ENCODE measurements at places on chromosomes 6 and 20.
A peak's percentile ranks its signal among the peaks of the same experiment; 100 is the strongest.

GRCh38 chr20:10777710-10778109, 103.9 kb upstream of the JAG1 start:
- DNase-seq, result no peak

GRCh38 chr20:50727792-50728485, 3.4 kb upstream of the PARD6B start:
- DNase-seq, result no peak

- DNase-seq, result no peak
Measured at GRCh38 chr6:41625442-41625841, 12.8 kb upstream of the MDFI start.

GRCh38 chr6:47603995-47604394, 94.4 kb upstream of the ADGRF4 start:
- no peak for DNase-seq

DNA sequence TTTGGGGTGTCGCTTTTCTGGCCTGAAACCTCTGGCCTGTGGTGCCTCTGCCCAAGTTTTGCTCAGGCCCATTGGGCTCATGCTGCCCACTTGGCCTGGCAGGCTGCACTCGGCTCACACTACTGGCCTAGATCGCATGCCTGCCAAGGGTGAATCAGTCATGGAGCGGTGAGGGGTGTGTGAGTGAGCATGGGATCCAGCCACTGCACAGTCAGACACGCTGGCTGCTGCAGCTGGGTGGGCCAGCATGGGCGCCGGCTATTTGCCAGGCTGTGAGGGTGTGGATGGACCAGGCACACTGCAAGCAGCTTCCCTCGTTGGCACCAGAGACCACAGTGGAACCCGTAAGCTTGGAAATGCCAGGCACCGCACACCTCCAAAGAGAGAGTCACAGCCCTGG, 145.4 kb upstream of the CNR1 start:
- DNase-seq, result no peak

DNA sequence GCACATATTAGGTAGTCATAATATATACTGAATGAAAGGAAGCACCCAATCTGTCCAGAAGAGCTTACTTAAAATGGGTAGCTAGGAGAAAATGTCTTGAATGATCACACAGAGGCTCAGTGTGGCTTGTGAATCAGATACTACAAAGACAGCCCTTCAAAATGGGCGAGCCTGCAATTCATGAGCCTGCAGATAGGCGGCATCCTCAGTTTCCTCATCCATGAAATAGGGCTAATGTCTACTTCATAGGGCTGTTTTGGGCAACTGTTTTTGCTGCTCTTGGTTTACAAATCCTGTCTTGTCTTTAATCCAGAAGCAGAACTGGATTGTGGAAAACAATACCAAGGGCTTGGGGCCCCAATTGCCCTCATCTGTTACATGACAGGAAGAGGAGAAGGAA, 129.3 kb upstream of the KCNK16 start:
- DNase-seq, result no peak

- no peak for DNase-seq
Measured at GRCh38 chr20:46220455-46221207, 87.7 kb downstream of the CDH22 start.

GRCh38 chr20:62762801-62763368, 33.4 kb upstream of the MRGBP start:
- no peak for DNase-seq

- DNase-seq, result no peak
Measured at GRCh38 chr6:2448826-2449571, 203.6 kb upstream of the GMDS start.

DNA sequence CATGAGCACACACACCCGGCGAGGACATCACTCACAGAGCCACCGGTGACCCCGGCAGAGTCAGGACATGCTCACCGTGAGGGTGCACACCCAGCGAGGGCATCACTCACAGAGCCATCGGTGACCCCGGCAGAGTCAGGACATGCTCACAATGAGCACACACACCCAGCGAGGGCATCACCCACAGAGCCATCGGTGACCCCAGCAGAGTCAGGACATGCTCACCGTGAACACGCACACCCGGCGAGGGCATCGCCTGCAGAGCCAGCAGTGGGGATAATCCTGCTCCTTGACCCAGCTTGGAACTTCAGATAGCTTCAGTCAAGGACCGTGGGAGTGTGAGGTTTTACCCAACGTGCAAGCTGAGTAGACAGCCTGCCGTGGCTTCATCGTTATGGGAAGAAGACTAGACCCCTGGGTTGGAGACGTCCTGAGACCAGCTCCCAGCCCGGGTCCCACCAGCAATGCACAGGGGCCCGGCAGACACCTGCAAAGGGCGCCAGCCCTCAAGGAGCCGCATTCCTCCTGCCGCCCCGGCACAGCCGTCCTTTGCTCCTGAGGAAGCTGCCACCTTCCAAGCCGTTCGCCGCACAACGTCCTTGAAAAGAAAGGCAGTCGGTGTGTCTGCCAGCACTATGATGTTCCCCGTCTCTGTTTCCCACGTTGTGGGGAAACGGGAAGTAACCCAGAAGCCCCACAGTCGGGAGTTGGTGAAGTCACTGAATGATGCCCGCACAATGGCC, 192.3 kb downstream of the DLL1 start:
- DNase-seq, result no peak

- DNase-seq, result no peak
Measured at GRCh38 chr6:18414116-18414515, 27.0 kb downstream of the RNF144B start.

DNA sequence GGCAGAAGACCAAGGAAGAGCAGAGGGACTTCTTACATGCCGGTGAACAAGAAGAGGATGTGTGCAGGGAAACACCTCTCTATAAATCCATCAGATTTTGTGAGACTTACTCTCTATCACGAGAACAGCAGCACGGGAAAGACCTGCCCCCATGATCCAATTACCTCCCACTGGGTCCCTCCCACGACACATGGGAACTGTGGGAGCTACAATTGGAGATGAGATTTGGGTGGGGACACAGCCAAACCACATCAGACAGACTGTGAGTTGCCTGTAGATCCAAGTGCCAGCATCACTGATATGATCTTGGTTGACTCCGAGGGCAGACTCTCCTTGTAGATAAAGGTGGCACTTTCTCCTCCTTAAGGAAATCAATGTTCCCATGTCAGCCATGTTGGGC, 414.8 kb upstream of the JARID2 start:
- DNase-seq, result no peak

GRCh38 chr6:158361068-158361467, 48.8 kb downstream of the TULP4 start:
- DNase-seq, result no peak

- no peak for DNase-seq
Measured at GRCh38 chr6:8069151-8069550, 5.0 kb upstream of the BLOC1S5 start.

- no peak for DNase-seq
Measured at GRCh38 chr6:36038120-36038876, 10.7 kb downstream of the MAPK14 start.

DNA sequence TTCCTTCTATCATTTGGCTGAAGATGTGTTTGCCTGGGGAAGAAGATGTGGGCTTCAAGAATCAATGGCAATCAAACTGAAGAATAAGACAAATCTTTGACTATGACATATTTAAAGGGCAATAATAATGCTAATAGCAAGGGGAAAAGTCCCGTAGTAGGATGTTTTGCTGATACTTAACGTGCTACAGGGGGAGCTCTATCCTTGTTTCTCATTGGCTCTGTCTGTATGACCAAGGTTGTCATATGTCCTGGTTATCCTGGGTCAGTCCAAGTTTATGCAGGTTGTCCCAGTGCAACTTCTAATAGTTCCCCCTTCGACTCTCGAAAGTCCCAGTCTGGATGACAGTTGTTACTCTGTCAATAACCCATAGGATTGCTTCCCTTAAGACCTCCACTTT, 321.3 kb downstream of the DHX35 start:
- DNase-seq, result no peak

DNA sequence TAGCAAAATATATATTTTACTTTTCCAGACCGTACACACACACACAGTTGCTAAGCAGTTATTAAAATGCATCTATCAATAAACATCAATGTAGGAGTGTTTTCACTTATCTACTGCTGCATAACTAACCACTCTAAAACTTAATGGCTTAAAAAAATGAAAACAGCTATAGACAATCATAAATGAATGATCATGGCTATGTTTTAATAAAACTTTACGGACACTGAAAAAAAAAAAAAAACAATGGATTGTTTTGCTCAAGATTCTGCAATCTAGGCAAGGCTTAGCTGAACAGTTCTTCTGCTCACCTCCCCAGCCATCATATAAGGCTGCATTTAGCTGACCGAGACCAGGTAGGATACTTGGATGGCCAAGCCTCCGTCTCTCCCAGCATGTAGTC, 125.4 kb upstream of the CCDC28A start:
- no peak for DNase-seq

DNA sequence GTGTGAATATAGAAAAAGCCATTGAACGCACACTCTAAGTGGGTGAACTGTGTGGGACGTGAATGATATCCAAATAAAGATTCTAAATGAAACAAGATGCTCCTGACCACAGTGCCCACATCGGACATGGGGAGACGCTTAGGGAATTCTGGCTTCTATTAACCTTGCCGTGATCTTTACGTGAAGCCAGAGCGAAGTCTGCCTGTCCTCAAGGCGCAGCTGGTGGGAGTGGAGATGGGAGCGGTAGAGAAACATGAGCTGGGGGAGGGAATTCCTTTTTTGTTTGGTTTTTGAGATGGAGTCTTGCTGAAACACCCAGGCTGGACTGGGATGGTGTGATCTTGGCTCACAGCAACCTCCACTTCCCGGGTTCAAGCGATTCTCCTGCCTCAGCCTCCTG, 46.0 kb downstream of the VSTM2L start:
- no peak for DNase-seq

DNA sequence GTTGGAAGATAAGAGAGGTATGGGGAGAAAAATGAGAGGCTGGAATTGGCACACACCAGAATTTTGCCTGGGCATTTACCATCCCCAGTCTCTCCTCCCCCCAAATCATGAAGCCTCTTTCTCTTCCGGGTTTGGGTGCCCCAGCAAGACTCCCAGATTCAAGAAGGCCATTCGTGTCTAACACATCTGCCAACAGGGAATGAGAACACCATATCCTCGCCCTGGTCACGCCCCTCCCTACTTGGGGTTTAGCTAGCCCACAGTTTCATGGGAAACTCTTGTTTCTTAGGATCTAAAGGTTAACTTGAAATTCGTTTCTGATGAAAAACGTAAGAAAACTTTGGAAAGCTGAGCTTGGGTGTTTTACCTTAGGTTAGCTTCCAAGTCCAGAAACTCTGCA, 105.5 kb upstream of the TMEM170B start:
- no peak for DNase-seq

DNA sequence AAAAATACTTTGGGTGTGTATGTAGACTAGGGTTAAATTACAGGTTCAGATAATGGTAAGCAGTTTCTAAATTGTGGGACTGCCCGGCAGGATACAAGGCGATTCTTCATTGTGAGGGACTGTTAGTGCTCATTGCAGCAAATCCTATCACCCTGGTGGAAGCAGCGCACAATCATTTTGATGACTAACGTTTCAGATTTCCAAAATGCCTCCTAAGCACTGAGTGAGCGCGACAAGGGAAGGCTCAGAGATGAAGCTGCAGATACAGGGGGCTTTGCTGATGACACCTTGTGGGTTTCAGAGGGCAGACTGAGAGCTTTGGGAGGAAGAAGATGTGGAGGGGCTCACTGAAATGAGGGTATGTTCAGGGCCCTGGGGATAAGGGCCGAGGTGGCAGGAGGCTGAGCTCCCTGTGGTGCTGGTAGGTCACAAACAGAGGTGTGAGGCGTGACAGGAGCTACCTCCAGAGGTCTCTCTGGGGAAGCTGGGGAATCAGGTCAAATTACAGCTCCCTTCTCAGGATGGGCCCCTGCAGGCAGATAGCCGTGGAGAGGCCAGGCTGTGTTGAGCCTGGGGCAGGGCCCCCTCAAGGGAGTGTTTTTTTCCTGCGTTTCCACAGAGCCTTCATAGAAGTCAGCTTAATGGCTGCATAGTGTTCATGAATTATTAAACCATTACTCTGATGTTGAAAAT, 84.5 kb upstream of the FYN start:
- no peak for DNase-seq

GRCh38 chr6:89509777-89510281, 76.9 kb downstream of the ANKRD6 start:
- DNase-seq, result no peak

GRCh38 chr6:100152201-100152600, 158.2 kb upstream of the MCHR2 start:
- no peak for DNase-seq

DNA sequence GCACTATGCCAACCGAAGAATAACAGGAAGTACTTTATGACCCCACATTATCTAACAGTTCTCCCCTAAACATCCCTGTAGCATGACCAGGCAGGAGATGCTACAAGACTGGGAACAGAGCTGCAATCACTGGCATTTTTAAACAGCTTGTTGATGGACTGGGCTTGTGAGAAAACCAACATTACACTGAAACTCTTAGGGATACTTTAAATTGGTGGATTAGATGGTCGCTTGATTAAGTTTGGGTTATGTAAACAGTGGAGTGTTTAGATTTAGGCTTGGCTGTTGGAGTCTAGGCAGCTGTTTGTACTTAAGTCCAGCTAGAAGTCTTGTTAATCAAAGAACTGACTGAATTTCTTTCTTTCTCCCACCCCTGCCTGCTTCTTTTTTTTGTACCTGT, 234.1 kb upstream of the BMP2 start:
- no peak for DNase-seq

- DNase-seq, result no peak
Measured at GRCh38 chr20:11155156-11155756, 481.5 kb upstream of the JAG1 start.

DNA sequence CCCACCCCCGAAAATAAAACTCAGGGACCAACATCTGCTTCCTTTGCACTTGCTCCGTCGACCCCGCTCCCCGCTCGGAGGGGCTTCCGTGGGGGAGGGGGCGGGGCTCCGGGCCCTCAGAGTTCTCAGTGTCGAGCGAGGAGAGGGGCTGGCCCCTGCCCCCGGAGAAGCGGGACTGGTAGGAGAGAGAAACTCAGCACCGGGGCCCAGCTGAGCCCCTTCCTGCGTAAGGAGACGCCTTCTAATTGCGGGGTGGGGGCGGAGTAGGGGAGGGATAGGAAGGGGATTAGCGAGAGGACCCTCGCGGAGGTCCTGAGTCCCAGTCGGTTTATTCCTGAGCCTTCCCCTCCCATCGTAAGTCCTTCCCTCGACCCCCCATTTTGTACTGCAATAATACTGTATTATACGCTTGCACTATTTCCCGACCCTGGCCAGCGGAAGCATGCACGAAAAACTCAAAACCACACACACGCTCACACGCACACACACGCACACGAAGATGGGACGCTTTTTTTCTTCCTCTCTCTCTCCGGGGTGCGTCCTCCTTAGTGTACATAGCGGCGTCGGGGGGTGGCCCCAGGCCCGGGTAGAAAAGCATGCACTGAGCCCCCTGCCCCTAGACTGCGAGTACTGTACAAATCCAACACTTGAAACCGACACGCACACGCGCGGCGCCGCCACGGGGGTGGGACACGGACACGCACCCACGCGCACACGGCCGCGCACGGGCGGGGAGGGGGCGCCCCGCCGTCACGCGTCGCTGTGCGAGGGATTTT, 22.1 kb upstream of the SLC22A7 start:
- DNase-seq, result peak; percentile 8

Measured in activated naive CD4-positive, alpha-beta T cell (primary cell).